ENCODE measurements at places on chromosomes 4 and X. TPM values are rescaled to one million over a fixed set of nuclear protein-coding genes. Genes with fewer than 3 reads are reported as not detected.

Gene CT45A1
- total RNA-seq, result not detected

Gene CXCL13
- not detected for total RNA-seq

Gene EXOC1
- 90.5 TPM for total RNA-seq

Gene TMPRSS11B
- total RNA-seq, result not detected

Gene TCEAL7
- 41.0 TPM for total RNA-seq

Gene GPR143
- 1.3 TPM for total RNA-seq

Gene ZDHHC15
- total RNA-seq, result 19.4 TPM

Gene HTRA3
- 1.3 TPM for total RNA-seq

Gene ZNF630
- total RNA-seq, result 8.8 TPM

Gene BCORL1
- total RNA-seq, result 5.6 TPM

Gene H2BW2
- total RNA-seq, result not detected

Gene DMRTC1
- not detected for total RNA-seq

Gene TSC22D3
- total RNA-seq, result 35.1 TPM

Gene CLDN34
- total RNA-seq, result not detected

Gene UGT2A3
- total RNA-seq, result not detected

Gene CSAG1
- total RNA-seq, result not detected

Measured in parietal lobe (tissue), 2 donors.